ENCODE measurements at places on chromosomes 1 and 21.

- no peak for DNase-seq
These were observed 237.1 kb downstream of the SLC45A1 start for GRCh38 chr1:8554956-8555534.

DNA sequence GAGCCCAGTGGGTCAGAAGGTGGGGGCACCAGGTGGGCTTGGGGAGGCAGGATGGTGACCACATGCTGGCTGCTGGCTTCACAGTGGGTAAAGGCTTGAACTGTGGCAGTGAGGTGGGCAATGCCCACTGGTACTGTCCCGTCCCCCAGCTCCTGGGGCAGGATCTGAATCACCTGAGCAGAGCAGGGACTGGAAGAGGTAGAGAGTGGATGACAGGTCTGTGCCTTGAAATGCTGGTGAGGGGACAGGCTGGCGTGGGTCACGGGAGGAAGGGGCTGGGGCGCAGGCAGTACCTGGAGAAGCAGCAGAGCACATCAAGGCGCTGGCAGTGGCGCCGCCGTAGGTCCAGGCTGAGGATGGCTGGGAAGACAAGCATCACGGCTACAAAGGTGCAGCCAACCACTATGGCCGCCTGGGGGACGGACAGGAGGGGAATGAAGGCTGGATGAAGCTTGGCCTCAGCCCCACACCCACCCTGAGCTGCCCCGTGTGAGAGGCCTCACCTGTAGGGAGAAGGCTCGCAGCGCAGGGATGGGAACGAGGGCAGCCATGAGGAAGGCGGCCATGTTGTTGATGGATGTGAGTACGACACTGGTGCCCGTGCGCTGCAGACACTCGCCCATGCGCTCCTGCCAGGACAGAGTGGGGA is 14.9 kb downstream of the PTCH2 start:
- no peak for DNase-seq

GRCh38 chr1:232454227-232454886 is 175.6 kb downstream of the SIPA1L2 start:
- no peak for DNase-seq

DNA sequence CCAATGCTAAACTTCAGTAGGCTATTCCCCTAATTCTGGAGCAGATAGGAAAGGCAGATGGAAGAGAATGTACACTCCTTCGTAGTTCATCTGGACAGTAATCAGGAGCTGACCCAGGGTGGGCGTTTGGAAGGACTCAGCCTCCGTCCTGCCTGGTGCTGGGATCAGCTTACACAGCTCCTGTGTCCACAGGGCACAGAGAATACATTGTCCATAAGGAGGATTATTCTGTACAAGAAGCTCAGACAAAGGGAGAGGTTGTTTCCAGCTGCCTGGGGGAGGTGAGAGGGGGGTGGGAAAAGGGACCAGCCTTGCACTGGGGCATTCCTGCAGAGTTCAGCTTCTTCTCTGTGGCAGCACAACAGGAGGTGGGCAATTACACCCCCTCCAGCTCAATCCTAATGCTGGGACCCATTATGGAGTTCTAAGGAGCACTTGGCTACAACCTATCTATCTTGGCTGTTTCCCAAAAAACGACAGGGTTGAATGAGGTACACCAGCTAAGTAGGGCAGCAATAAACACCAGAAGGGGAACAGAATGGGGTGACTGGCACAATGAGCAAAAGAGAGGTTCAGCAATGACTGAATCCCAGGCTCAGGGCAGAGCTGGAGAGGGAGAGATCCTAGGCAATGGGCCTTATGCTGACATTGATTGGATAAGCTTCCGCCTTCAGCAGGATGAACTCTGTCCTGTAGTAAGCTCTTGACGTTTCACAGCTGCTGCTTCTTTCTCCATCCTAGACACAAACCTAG is 7.4 kb downstream of the MED8 start:
- no peak for DNase-seq

GRCh38 chr1:200831091-200831490 is 41.7 kb upstream of the GPR25 start:
- DNase-seq = no peak

DNA sequence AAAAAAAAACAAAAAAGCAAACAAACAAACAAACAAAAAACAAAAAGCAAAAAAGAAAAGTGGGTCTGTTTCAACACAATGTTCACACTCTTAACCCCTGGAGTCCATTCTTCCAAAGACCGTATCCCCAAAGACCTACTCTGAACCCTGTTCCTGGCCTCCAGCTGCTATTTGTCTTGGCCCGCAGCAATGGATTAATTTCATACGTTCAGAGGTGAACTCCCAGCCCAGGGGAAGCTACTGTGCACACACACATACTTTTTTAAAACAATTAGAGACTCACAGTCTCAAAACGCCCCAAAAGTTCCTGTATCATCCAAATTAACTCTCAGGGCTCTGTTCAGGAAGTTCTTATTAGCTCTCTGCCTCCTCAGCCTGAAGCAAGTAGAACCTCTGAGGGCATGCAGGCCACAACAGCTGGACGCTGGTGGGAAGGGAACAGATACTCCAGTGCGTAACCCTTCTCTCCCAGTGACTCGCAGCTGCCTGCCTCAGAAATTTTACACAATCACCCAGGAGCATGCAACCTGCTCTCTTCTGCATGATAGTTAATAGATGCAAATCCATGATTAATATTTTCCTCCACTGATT is 395.4 kb downstream of the RRAGC start:
- DNase-seq = no peak

- no peak for DNase-seq
These were observed 91.2 kb downstream of the UBIAD1 start for GRCh38 chr1:11364170-11364569.

- no peak for DNase-seq
These were observed 7.1 kb downstream of the PUSL1 start for GRCh38 chr1:1315435-1315954.

DNA sequence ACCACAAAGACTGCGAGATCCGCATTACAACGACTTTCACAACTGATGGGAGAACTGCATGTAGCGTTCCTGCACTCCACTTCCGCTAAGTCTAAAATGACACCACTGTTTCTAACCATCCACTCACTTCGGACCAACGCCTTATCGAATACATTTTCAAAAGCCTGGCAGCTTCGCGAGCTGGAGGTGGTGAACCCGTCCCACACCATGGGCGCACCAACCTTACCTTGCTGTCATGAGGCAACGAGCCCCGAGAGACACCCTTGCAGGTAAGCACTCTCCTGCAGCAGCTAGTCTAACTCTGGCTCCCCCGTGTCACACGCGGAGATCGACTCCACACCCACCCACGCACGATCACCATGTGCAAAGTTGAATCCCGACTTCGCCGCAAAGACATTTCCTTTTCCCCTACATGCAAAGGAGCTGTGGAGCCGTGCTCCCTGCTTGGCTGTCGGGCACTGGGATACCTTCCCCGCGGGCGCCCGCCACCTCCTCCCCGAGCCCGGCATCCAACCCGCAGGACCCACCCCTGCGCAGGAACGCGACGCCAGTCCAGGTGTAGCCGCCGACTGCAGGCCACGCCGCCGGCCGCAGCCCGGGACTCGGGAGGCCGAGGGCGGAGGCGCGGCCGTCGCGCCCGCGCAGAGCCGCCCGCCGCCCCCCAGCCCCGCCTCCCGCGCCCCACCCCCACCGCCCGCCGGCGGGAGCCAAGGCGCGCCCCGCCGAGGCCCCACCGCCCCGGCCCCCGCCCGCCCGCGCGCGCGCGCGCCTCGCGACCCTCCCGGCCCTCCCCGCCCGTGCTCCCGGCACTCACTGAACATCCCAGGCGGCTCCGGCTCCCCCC is 629 bp downstream of the TAF5L start:
- DNase-seq = no peak

DNA sequence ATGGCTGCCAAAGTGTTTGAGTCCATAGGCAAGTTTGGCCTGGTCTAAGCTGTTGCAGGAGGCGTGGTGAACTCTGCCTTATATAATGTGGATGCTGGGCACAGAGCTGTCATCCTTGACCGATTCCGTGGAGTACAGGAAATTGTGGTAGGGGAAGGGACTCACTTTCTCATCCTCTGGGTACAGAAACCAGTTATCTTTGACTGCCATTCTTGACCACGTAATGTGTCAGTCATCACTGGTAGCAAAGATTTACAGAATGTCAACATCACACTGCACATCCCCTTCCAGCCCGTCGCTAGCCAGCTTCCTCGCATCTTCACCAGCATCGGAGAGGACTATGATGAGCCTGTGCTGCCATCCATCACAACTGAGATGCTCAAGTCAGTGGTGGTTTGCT is 215.8 kb upstream of the JUN start:
- DNase-seq = no peak

DNA sequence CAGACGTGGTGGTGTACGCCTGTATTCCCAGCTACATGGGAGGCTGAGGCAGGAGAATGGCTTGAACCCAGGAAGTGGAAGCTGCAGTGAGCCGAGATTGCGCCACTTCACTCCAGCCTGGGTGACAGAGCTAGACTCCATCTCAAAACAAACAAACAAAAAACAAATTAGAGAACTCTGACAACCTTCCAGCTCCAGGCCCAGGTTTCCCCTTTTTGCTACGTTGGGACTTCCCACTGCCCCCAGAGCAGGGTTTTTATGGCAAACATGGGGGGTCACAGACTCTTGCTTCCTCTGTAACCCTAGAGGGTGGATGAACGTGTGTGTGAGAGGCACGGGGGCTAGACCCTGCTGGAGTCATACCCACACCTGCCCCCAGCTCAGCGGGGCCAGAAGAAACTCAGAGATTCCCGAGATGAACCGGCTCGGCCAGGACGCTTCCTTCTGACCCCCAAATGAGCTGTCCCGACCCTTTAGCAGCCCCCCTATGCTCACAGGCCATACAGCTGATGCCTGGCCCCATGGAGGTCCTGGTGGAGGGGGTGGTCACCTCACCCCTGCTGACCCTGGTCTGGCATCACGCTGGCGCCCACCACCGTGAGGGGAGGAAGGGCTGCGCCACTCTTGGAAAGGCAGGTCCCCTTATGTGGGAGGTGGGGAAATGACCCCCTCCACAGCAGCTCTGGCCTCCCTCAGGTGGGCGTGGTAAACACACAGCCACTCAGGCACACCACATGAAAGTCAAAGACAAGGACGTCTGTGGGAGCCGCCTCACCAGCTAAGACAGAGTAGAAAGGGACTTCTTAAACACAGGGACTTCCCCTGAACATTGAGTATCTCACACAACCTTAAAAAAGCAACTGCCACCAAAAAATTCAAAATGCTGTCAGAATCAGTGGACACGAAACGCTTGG is 7.1 kb downstream of the GPR157 start:
- DNase-seq = no peak

- no peak for DNase-seq
These were observed 10.7 kb upstream of the ELF3 start for GRCh38 chr1:201999625-202000238.

DNA sequence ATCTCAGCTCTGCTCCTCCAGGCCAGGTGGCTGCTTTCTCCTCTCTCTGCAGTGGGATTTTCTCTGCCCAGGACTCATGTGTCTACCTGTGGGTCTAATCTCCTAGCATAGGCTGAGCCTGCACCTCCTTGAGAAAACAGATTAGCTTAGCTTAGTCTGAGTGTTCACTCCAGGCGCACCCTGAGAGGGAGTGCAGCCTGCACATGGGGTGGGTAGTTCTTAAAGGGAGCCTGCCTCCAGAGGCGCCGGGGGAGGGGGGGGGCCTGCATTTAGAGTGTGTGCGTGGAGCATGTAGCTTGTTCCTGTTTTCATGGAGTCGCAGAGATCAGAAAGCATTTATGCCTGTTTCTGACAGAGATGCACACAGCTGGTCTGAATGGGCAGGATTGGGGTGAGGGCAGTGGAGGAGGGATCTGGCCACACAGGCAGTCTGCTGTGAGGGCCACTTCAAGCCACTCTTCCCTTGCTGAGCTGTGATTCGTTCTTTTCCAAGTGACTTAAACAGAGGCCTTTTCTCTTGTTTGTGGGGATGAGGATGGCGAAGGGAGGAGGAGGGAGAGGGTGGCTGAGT is 45.2 kb downstream of the GALNT2 start:
- no peak for DNase-seq

GRCh38 chr1:64469977-64470664 is at the start of gene CACHD1:
CACHD1 (plus strand) TSS chr1:64470129; CDS start chr1:64470745, 616 bp downstream.
- no peak for DNase-seq

DNA sequence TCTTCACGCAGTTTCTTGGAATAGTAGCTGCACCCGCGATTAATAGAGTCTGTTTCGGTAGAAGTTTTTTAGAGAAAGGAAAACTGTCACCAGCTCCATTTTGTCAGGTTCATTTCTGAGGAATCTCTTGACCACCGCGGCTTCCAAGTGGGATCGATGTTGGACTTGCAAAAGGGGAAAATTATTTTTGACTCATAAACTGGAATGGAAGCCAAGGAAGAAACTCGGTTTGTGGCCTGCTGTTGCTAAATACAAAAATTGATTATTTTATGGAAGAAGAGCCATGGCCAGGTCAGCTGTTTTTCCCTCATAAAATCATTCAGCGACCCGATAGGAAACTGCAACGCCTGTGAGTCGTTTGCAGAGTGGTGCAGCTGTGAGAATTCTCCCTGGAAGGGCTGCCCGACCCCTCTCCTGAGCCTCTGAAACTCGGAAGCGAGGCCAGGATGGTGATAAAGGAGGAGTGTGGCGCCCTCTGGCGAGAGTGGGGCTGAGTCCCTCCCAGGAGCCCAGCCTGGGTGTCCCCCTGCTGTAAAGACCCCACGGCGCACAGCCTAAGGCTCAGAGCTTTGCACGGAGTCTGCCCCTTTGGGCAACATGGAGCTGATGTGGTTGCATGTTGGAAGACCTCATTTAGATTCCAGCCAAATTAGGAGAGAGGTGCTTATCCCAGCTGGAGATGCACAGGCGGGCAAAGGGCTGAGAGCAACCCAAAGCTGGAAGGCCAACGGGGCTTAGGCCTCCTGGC is 83.6 kb upstream of the SLC25A33 start:
- no peak for DNase-seq

GRCh38 chr1:14912839-14913481 is 240.6 kb upstream of the TMEM51 start:
- no peak for DNase-seq

DNA sequence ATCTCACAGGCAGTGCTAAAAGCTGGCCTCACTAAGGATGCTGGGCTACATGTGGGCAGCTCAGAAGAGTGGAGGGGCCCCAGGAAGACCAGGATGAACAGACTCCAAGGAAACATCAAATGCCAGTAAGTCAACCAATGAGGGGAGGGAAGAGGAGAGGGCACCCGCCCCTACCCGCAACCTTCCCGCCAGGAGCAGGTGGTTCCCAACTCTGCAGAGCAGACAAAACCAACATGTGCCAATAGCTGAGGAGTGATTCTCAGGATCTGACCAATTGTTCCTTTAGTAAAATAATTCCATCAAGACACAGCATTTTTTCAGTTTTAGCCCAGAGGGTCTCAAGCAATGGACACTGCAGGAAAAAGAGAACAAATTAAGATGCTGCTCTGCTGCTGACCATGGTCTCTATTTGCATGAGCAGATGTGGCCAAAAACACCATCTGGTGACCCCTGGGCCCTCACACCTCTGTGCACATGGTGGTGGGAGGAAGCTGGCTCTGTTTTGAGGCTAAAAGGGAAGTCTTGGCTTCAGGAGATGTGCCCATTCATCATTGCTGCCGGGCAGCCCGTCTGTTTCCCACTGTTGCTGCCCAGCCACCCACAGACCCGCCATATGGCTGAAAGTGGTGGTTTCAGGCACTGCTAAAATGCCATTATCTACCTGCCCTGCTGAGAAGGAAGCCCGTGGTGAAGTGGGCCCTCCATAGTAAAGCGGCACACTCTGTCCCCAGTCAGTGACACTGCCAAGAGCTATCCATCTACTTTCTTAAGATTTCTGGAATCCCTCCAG is 231.8 kb downstream of the KCNH1 start:
- no peak for DNase-seq

Data from cortex of kidney (tissue), 1 donor.